Left lung (tissue), 14 donors: ENCODE measurements at places on chromosomes 1 and 21. TPM values are rescaled to one million over a fixed set of nuclear protein-coding genes. Genes with fewer than 3 reads are reported as not detected.
A peak's percentile ranks its signal among the peaks of the same experiment; 100 is the strongest.

- no peak overlapping the region for H3K27ac ChIP-seq
- no peak for DNase-seq
- no peaks in the 10 kb centered on the region for H3K4me1 ChIP-seq
- no peak overlapping the region for H3K4me3 ChIP-seq
- H3K27me3 ChIP-seq, result no peaks in the 10 kb centered on the region
These were observed 85.7 kb downstream of the TGFB2 start for GRCh38 chr1:218430822-218431221.

- no peaks in the 10 kb centered on the region for H3K27me3 ChIP-seq
- H3K27ac ChIP-seq, result no peak overlapping the region
- peak; percentile 20 for DNase-seq
These were observed 309.5 kb downstream of the ASTN1 start for GRCh38 chr1:176854758-176855745.

DNA sequence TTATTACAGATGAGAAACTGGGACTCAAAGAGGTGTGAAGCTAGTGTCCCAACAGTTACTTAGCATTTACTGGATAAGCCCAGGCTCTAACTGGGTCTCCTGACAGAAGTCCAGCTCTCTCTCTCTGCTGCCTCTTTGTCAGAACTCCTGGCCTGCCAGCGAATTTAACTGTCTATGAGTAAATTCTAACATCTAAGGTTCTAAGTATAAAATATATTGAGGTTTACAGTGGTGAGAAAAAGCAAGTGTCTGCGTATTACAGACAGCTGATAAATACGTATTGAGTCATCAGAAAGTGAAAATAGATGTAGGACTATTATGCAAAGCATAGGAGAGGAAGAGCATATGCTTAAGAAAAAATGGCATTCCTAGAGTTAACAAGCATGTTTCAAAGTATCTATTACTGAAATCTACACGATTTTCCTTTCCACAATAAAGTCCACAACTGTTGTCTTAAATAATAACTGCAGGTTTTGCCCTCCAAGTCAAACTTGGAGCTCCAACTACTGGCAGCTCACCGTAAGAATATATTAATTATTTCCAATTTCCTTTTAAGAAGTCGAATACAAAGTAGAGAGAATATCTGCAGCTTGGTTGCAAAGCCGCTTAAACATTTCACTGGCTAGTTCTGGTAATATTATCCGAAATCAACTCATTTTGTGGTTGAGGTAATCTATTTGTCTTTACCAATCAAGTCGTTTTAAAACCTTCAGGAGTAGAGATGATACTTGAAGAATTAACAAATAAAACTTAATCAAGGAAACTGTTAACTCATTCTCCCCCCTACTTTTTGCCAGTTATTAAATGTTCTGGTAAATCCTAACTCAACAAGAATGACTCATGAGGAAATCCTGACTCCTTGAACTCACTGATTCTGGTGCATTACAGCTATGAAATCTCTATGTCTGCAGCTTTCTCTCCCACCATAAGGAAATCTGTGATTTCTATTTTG lies 1.4 kb upstream of the RGS2 start:
- no peak for DNase-seq
- H3K4me1 ChIP-seq, result peaks cover 56% of the 10 kb centered on the region
- no peaks in the 10 kb centered on the region for H3K36me3 ChIP-seq
- H3K4me3 ChIP-seq, result peak overlapping the region; percentile 62
- H3K27ac ChIP-seq, result peak overlapping the region; percentile 93

Gene CD5L
- total RNA-seq, result 0.64 TPM

DNA sequence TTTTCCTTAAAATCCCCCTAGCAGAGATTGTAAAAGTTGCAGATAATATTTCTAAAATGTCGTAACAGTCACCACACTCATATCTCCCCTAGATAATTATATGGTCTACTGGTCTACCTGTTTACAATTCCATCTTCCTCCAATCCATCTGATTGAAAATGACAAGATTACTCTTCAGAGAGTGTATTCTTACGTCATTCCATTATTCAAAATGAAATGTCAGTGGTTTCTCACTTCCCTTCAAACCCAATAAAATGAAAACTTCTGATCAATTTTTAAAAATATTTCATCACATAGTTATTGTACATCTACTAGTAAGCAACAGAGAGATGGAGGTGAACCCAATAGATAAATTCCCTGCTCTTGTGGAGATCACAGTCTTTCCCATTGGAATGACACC lies 202.2 kb upstream of the C8B start:
- no peak for DNase-seq
- H3K36me3 ChIP-seq, result no peaks in the 10 kb centered on the region
- H3K4me1 ChIP-seq, result no peaks in the 10 kb centered on the region
- no peak overlapping the region for H3K27ac ChIP-seq

- H3K4me1 ChIP-seq, result peaks cover 49% of the 10 kb centered on the region
- DNase-seq, result peak; percentile 90
- H3K27me3 ChIP-seq, result no peaks in the 10 kb centered on the region
- H3K4me3 ChIP-seq, result peak overlapping the region; percentile 75
These were observed 559 bp upstream of the AGRN start for GRCh38 chr1:1019122-1019999.

Gene UCHL5
- 27.9 TPM for total RNA-seq

GRCh38 chr1:165598676-165599059 lies 32.4 kb upstream of the MGST3 start:
- DNase-seq, result no peak
- H3K4me3 ChIP-seq, result peak overlapping the region; percentile 47
- peaks cover 23% of the 10 kb centered on the region for H3K4me1 ChIP-seq
- H3K27me3 ChIP-seq, result peaks cover 3% of the 10 kb centered on the region
- peak overlapping the region; percentile 54 for H3K27ac ChIP-seq

Gene VAV3
- total RNA-seq, result 14.5 TPM

GRCh38 chr1:233735847-233736246 lies 121.9 kb downstream of the KCNK1 start:
- no peak for DNase-seq
- H3K4me1 ChIP-seq, result no peaks in the 10 kb centered on the region
- no peak overlapping the region for H3K4me3 ChIP-seq
- no peak overlapping the region for H3K27ac ChIP-seq
- no peaks in the 10 kb centered on the region for H3K27me3 ChIP-seq

- no peaks in the 10 kb centered on the region for H3K27me3 ChIP-seq
- H3K4me1 ChIP-seq, result peaks cover 13% of the 10 kb centered on the region
- no peak overlapping the region for H3K4me3 ChIP-seq
- peak; percentile 5 for DNase-seq
- peak overlapping the region; percentile 44 for H3K27ac ChIP-seq
These were observed 253.6 kb upstream of the IRF2BP2 start for GRCh38 chr1:234863551-234863971.

DNA sequence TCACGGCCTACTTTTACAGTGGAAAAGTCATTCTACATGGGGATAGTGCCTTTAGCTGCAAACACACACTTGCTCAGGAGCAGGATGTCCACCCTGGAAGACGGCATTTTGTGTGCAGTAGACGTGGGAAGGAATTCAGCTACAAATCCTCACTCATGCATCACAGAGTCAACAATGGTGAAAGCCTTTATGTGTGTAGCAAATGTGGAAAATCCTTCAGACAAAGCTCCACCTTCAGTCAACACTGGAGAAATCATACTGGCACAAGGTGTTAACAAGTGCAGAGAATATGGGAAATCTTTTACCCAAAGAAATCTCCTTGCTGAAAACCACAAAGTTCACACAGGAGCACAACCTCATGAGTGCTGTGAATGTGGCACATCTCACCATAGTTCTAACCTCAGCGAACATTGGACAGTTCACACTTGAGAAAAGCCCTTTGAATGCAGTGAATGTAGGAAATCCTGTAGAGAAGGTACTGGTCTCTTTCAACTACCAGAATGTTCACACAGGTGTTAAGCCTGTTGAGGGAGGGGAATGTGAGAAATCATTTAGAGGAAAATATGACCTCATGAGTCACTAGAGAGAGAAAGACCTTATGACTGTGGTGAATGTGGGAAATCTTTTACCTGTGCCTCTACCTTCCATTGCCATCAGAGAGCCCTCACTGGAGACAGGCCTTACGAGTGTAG lies 101.8 kb downstream of the PTGS2 start:
- H3K4me3 ChIP-seq, result no peak overlapping the region
- H3K4me1 ChIP-seq, result no peaks in the 10 kb centered on the region
- H3K27ac ChIP-seq, result peak overlapping the region; percentile 28
- DNase-seq, result no peak

DNA sequence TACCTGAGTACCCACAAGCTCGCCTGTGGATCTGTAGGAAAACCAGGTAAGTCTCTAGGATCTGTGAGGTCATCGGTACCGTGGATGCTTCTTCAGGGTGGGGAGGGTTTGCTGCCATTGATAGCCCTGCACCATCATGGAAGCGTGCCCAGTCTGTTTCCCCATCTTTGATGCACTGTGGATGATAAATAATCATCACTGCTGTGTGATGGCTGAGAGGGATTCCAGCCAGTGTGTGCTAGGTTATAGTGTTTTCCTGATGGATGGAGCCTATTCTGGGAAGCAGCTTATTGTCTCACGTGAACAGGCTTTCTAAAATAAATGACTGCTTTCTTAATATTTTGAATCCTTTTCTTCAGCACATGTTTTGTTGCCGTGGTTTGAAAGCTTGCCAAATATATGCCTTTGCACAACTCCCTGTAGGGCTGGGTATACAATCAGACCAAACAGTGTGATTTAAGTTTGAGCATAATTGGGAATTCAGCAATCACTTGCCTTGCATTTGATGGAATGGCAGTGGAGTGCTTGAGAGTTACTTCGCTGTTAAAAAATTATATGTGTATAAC lies 113.8 kb downstream of the CAMTA1 start:
- H3K36me3 ChIP-seq, result no peaks in the 10 kb centered on the region
- H3K27ac ChIP-seq, result no peak overlapping the region
- no peaks in the 10 kb centered on the region for H3K27me3 ChIP-seq
- no peak for DNase-seq

DNA sequence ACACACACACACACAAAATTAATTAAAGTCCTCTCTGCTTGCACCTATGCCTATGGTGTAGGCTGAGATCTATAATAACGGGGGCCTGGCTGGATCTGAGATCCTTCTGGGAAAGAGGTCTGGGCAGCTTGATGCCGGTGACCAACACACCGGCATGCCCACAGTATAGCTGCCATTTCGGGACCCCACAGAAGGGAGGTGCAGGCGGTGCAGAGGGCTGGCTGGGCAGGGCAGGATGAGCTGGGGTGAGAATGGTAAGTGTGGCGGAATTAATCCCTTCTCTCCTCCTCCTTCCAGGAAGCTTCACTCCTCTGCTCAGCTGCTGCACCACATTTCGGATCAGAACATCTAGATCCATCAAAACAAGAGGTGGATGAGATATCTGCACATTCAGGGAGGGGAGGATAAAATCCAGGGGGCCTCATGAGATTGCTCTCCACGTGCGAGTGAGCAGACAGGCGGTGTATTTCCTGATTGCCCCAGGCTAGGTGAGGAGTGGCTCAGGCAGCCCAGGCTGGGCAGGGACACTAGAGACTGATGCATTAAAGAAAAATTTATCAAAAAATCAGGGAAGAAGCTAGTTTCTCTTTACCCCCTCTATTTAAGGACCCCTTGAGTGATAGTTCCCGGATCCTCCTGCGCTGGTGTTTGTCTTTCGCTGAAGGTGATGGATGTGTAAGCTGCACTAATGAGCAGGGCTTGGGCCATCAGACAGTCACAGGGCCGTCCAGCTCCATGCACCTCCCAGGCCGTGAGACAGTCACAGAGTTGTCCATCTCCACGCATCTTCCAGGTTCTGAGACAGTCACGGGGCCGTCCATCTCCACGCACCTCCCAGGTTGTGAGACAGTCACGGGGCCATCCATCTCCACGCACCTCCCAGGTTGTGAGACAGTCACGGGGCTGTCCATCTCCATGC lies 449.9 kb downstream of the PTPRU start:
- no peaks in the 10 kb centered on the region for H3K36me3 ChIP-seq
- no peak overlapping the region for H3K4me3 ChIP-seq
- no peak for DNase-seq
- no peak overlapping the region for H3K27ac ChIP-seq
- H3K27me3 ChIP-seq, result peaks cover 61% of the 10 kb centered on the region

DNA sequence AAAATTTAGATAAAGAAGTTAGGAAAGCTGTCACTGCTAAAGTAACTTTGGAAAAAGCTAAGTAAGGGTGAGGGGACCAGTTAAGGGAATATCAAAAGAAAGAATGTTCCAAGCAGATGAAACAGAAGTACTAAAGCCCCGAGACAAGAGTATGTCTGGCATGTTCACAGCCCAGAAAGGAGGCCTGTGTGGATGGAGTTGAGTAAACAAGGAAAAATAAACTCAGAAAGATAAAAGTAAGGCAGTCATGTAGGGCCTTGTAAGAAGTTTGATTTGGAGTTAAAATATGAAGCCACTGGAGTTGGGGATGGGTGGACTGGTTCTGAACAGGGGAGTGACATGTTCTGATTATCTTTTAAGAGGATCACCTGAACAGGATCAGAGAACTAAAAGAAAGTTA lies 177.9 kb downstream of the CDC42BPA start:
- no peak overlapping the region for H3K27ac ChIP-seq
- DNase-seq, result no peak

Gene CSMD2
- total RNA-seq, result 0.52 TPM

Gene BCL10
- total RNA-seq, result 25.0 TPM

GRCh38 chr1:12059722-12060464 lies 3.2 kb upstream of the TNFRSF8 start:
- H3K36me3 ChIP-seq, result no peaks in the 10 kb centered on the region
- peaks cover 21% of the 10 kb centered on the region for H3K27me3 ChIP-seq
- no peak for DNase-seq
- no peak overlapping the region for H3K4me3 ChIP-seq

- DNase-seq, result no peak
- H3K4me1 ChIP-seq, result peaks cover 36% of the 10 kb centered on the region
- H3K27ac ChIP-seq, result peak overlapping the region; percentile 33
- peaks cover 92% of the 10 kb centered on the region for H3K36me3 ChIP-seq
- no peak overlapping the region for H3K4me3 ChIP-seq
These were observed 24.5 kb downstream of the SRSF4 start for GRCh38 chr1:29157269-29157601.

DNA sequence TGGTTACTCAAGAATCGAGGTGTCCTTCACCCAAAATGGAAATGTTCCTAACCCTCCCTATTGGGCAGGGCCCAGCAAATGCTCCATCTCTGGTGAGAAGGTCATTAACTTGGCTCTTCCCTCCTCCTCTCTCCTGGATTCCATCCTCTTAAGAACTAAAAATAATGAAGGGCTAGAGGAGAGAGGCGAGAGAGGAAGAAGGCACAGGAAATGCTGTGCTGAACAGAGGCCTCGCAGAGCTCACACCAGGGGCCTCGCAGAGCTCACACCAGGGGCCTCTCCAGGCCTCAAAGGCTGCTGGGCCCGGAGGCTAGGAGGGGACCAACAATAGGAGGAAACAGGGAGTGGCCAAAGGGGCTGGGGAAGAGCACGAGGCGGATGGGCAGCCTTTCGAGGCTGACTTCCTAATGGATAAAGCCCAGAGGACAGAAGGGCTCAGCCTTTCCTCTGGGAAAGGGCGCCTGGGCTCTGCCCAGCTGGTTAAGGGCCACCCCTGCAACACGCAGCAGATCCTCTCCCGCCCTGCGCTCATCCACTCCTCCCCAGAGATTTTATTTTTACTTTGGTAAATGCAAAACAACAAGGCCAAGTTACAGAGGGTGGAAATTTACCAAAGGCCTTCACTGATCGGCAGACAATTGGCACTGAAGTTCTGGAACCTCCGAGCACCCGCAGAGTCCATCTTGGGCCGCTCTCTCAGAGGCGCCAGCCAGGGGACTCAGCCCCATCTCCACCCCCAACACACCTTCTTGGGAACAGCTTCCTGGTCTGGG lies 78.5 kb downstream of the ITPKB start:
- peak overlapping the region; percentile 88 for H3K27ac ChIP-seq
- no peak for DNase-seq
- peaks cover 63% of the 10 kb centered on the region for H3K4me1 ChIP-seq
- no peaks in the 10 kb centered on the region for H3K36me3 ChIP-seq

Gene MORC3
- 25.6 TPM for total RNA-seq

Gene PODN
- total RNA-seq, result 48.7 TPM
